Tibial artery (tissue), 4 donors: ENCODE measurements at places on chromosomes 4 and X.

GRCh38 chr4:122833999-122834398 is 7.4 kb downstream of the FGF2 start:
- H3K36me3 ChIP-seq: no peaks in the 10 kb centered on the region
- no peak overlapping the region for H3K4me3 ChIP-seq
- H3K27me3 ChIP-seq: no peaks in the 10 kb centered on the region

GRCh38 chr4:8585186-8585585 is 5.0 kb downstream of the GPR78 start:
- DNase-seq: no peak
- H3K27me3 ChIP-seq: peaks cover 89% of the 10 kb centered on the region
- no peaks in the 10 kb centered on the region for H3K4me1 ChIP-seq
- H3K27ac ChIP-seq: no peak overlapping the region
- H3K36me3 ChIP-seq: no peaks in the 10 kb centered on the region

- H3K4me1 ChIP-seq: no peaks in the 10 kb centered on the region
- no peak overlapping the region for H3K27ac ChIP-seq
Measured at GRCh38 chr4:165345666-165346417, 18.4 kb downstream of the MSMO1 start.

GRCh38 chr4:186719925-186720694 is 3.5 kb downstream of the FAT1 start:
- no peaks in the 10 kb centered on the region for H3K27me3 ChIP-seq
- no peaks in the 10 kb centered on the region for H3K36me3 ChIP-seq
- no peak overlapping the region for H3K4me3 ChIP-seq

DNA sequence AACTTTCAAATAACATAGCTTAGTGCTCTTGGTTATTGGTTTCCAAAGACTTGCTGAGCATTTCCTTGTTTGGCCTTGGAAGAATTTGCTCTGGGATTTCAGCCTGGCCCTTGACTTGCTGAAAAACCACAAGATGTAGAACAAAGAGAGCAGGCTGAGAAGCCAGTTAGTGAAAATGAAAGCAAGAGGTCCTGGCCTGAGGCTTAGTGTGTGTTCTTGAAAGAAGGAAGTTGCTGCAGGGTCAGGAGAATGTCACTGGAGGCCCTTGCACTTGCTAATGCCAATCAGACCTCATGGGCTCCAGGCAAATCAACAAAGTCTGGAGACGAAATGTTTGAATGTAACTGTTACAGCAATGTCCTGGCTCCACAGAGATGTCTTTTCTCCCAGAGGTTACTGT is 79.4 kb downstream of the SYNPO2 start:
- peaks cover 96% of the 10 kb centered on the region for H3K4me1 ChIP-seq
- no peaks in the 10 kb centered on the region for H3K27me3 ChIP-seq
- peak overlapping the region; percentile 87 for H3K27ac ChIP-seq
- H3K36me3 ChIP-seq: no peaks in the 10 kb centered on the region
- peak overlapping the region; percentile 2 for H3K4me3 ChIP-seq

GRCh38 chr4:180060159-180060889 is 2182.9 kb upstream of the TENM3 start:
- H3K4me1 ChIP-seq: peaks cover 14% of the 10 kb centered on the region
- no peak for DNase-seq
- no peak overlapping the region for H3K27ac ChIP-seq
- no peaks in the 10 kb centered on the region for H3K36me3 ChIP-seq

DNA sequence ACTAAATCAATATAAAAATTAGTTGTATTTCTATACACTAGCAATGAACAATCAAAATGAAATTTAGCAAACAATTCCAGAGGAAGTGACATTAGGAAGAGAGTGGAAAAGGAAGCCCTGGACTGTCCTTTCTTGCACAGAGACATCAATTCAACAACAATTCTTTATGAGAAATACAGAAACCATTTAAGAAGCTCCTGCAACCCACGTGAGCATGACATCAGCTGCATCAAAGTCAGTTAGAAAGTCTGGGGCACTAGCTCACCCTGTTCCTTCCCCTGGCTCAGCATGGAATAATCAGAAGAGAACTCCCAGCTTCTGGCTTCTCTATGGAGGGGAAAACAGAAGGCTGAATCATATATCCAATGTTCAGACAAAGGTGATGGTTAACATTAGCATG is 48.6 kb upstream of the STARD8 start:
- no peaks in the 10 kb centered on the region for H3K27me3 ChIP-seq
- H3K27ac ChIP-seq: no peak overlapping the region
- no peak for DNase-seq
- H3K4me3 ChIP-seq: no peak overlapping the region
- no peaks in the 10 kb centered on the region for H3K4me1 ChIP-seq
- no peaks in the 10 kb centered on the region for H3K36me3 ChIP-seq

DNA sequence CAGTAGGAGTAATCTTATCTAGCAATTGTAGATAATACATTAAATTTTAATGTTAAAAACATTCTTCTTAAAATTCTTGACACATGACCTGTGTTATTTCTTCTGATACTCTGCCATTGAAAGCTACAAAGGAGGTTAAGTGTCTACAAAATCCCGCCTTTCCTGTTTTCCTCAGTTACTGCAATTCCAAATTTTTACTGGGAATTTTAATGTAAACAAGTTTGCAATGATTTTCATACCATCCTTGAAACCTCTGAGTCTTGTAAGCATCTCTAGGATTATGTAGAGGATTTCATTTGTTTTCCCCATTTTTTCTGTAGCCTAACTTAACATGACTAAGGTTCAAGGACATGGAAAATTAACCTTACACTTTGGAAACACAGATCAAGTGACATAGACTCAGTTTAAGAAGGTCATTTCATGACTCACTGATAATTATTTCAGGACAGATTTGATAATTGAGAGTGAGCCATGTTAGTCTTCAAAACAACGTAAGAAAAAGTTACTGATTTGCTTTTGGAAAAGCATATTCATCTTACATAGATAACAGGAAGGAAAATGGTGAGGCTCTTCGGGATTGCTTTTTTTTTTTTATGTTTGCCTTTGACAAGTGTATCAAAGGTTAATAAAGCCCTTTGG is 39.6 kb upstream of the PDLIM5 start:
- H3K4me3 ChIP-seq: no peak overlapping the region
- H3K36me3 ChIP-seq: no peaks in the 10 kb centered on the region
- H3K27me3 ChIP-seq: no peaks in the 10 kb centered on the region
- DNase-seq: no peak
- peak overlapping the region; percentile 75 for H3K27ac ChIP-seq

- H3K4me1 ChIP-seq: no peaks in the 10 kb centered on the region
- peaks cover 9% of the 10 kb centered on the region for H3K36me3 ChIP-seq
- peak overlapping the region; percentile 86 for H3K4me3 ChIP-seq
- DNase-seq: peak; percentile 72
Measured at GRCh38 chr4:76147454-76148141, 599 bp downstream of the NUP54 start.

DNA sequence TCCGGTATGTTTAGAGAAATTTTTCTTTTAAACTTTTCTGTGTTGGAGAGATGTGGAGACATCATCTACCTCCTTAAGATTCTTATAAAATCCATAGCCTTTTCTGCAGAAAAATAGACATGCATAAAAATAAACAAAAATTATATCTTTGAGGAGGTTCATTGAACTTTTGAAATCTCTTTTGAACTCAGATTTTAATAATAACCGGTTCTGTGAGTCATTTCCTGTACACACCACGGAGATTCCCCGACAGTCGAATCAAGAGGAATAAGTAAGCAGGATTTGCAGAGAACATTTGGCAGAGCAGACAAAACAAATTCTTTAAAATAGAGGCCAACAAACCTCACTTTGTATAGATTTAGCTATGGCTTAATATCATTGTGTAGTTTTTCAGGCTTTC is 918.7 kb upstream of the POU3F4 start:
- no peak overlapping the region for H3K27ac ChIP-seq
- DNase-seq: no peak
- H3K4me3 ChIP-seq: no peak overlapping the region
- no peaks in the 10 kb centered on the region for H3K4me1 ChIP-seq
- no peaks in the 10 kb centered on the region for H3K36me3 ChIP-seq

DNA sequence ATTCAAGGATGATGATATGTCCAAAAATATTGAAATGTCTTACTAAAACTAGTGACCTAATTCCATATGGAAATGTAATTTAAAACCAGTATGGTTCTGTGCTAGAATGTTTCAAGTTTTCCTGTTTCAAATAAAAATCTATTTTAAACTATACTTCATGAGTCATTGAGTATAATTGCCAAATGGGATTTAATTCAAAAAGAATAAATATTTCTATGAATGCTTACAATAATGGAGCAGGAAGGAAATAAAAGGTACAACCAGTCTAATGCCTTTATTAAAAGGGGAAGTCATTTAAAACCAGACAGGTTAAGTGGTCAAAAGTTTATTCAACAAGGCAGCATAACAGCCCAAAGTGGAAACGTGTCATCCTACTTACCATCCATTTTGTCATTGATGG is 2347.1 kb downstream of the PCDH7 start:
- H3K27ac ChIP-seq: no peak overlapping the region
- H3K4me1 ChIP-seq: no peaks in the 10 kb centered on the region
- H3K4me3 ChIP-seq: no peak overlapping the region
- no peaks in the 10 kb centered on the region for H3K36me3 ChIP-seq
- no peak for DNase-seq
- no peaks in the 10 kb centered on the region for H3K27me3 ChIP-seq

DNA sequence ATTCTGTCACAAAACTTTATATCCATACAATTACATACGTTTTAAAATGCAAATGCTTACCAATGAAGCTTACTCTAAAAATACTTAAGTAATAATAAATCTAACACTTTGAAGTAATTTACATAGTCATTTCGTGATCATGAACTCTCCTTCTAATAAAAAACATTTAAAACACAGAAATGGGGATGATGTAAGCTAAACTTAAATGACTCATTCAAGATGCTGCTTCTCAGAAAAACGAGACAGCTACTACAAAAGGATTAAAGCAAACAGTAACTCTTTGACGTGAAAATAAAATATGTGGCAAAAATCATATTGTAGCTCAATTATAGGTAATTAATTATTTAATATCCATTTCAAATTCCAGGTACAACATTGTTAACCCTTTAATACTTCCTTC is 148.7 kb downstream of the FGF16 start:
- H3K27ac ChIP-seq: no peak overlapping the region
- DNase-seq: no peak
- no peaks in the 10 kb centered on the region for H3K27me3 ChIP-seq
- no peaks in the 10 kb centered on the region for H3K36me3 ChIP-seq
- H3K4me3 ChIP-seq: no peak overlapping the region

DNA sequence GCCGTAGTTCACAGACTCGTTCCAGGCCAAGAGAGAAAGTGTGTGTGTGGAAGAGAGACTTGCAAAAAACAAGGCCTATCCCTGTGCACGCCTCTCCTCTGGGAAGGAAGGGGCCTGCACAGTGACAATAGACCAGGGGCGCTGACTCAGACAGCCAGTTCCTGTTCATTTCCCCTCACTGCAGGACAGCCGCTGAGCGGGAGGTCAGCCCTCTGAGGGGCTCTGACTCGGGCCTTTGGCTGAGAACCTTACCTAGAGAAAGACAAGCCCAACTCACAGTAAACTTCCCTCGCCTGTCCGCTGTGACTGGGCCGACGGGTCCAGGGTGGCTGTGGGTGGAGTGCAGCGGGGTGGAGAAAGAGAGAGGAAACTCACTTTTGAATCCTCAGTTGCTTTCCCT is 52.1 kb downstream of the RTL5 start:
- H3K27ac ChIP-seq: no peak overlapping the region
- H3K4me1 ChIP-seq: no peaks in the 10 kb centered on the region
- no peak overlapping the region for H3K4me3 ChIP-seq
- no peak for DNase-seq
- H3K27me3 ChIP-seq: no peaks in the 10 kb centered on the region
- H3K36me3 ChIP-seq: no peaks in the 10 kb centered on the region

DNA sequence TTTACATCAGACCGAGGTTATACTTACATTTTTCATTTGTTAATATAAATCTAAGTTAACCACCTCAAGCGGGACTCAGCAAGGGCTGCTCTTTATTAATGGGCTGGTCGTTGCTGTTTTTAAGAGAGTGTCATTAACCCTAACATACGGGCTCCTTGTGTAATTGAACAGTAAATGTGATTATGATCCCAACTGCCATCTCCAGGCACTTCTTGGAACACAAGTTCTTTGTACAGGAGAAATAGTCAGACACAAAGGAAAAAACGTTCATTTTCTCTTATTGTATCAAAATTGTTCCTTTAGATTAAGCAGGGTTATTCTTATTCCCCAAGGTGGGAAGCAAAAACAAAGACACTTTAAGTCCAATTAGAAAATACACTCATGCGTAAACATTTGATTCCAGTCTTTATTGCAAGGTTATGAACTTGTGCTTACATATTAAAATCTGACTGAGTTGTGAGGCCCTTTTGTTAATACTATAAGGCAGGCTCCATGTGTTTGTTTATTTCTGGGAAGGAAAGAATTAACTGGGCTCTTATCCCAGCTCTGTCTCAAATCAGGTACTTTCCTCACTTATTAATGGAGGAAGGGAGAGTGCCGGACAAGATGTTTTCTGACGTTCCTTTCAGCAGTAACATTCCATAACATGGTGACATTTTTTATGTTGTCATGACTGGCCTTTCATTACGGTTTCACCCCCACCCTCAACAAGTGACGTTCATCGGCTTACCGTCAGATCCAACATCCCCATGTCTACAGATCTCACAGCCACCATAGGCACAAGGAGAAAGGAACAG is 95.9 kb downstream of the RASL11B start:
- H3K27ac ChIP-seq: no peak overlapping the region
- no peak overlapping the region for H3K4me3 ChIP-seq
- H3K4me1 ChIP-seq: no peaks in the 10 kb centered on the region
- H3K27me3 ChIP-seq: no peaks in the 10 kb centered on the region
- no peak for DNase-seq
- H3K36me3 ChIP-seq: no peaks in the 10 kb centered on the region

DNA sequence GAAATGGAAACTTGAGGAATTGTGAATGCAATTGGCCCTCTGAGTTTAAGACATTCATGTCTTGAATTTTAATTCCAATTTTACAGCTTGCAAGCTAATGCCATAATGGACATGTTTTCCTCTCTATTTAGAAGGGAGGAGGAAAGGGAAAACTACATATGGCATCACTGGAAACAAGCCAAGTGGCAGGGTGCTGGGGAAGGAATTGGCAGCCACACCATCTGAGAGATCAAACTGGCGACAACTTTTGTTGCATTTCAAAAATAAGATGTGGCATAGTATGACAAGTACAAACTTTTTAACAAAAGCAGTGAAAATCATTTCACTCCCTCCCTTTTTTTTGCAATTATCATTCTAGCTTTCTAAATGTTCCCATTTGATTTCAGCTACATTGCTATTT is 615.6 kb downstream of the CENPC start:
- H3K36me3 ChIP-seq: no peaks in the 10 kb centered on the region
- H3K27me3 ChIP-seq: no peaks in the 10 kb centered on the region
- no peak for DNase-seq
- no peaks in the 10 kb centered on the region for H3K4me1 ChIP-seq

GRCh38 chrX:16454926-16455325 is 195.0 kb upstream of the S100G start:
- H3K27ac ChIP-seq: no peak overlapping the region
- no peak for DNase-seq
- H3K27me3 ChIP-seq: no peaks in the 10 kb centered on the region

- no peak for DNase-seq
- no peaks in the 10 kb centered on the region for H3K27me3 ChIP-seq
- no peak overlapping the region for H3K27ac ChIP-seq
- H3K4me1 ChIP-seq: no peaks in the 10 kb centered on the region
- H3K36me3 ChIP-seq: no peaks in the 10 kb centered on the region
Measured at GRCh38 chr4:74426101-74426500, 18.8 kb upstream of the AREG start.
